RPMI7951 (cell line): ENCODE measurements at places on chromosomes 7 and 10. TPM values are rescaled to one million over a fixed set of nuclear protein-coding genes. Genes with fewer than 3 reads are reported as not detected.
A peak's percentile ranks its signal among the peaks of the same experiment; 100 is the strongest.

GRCh38 chr10:20087353-20087752, 271.1 kb downstream of the PLXDC2 start:
- DNase-seq = no peak

DNA sequence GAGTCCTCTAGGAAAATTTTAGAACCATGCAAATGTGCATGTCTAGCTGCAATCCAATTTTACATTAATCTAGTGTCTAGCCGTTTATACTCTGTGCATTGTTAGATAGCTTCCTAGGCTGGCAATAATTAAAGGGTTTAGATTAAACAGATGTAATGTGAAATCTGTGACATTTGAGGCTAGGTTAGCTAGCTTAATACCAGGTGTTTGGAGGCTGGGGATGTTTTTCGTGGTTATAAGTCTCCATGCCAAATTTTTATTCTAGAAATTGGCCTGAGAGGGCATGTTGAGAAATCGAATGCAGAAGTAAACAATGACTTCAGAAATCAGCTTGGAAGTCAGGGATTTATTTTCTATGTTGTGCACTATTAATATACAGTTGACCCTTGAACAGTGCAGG, 94.2 kb downstream of the ST7 start:
- DNase-seq = no peak

DNA sequence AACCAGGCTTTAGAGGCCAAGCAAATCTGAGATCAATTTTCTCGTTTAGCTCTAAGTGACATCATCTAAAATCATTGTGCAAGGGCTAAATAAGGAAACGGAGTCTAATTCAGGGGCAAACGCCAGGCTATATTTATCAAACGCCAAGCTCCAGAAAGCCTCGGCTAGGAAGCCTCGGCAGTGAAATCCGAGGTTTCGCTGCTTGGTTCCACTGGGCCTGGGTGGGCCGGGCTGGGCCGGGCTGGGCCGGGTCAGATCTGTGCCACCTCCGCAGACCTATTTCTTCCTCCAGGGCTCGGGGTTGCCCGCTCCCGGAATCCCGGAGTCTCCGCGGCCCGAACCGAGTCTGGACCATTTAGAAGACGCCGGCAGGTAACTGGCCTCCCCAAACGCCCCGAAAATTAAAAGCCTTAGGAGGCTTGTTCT, 459 bp upstream of the FEZF1 start:
- no peak for DNase-seq

- no peak for DNase-seq
Measured at GRCh38 chr10:98445200-98445812, 1.4 kb downstream of the HPS1 start.

GRCh38 chr7:51318886-51319579, 2.4 kb upstream of the COBL start:
- no peak for DNase-seq

GRCh38 chr10:33193701-33194521, 140.6 kb downstream of the NRP1 start:
- DNase-seq = peak; percentile 56

DNA sequence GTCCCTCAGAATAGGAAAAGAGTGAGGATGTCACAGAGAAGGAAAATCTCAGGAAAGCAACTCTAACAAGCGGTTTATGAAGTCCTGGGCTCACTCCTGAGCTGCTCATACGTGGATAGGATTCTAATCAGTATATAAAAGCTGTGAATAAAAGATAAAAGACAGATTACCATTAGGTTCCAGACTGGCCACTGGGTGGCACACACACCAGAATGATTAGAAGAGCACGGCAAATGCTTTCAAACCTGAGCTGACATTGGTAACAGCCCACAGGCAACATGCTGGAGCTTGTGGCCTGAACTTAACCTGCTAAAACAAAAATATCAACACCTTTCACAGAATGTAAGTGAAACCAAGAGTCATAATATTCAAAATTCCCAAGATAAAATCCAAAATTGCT, 370.8 kb downstream of the GRID1 start:
- peak; percentile 1 for DNase-seq

DNA sequence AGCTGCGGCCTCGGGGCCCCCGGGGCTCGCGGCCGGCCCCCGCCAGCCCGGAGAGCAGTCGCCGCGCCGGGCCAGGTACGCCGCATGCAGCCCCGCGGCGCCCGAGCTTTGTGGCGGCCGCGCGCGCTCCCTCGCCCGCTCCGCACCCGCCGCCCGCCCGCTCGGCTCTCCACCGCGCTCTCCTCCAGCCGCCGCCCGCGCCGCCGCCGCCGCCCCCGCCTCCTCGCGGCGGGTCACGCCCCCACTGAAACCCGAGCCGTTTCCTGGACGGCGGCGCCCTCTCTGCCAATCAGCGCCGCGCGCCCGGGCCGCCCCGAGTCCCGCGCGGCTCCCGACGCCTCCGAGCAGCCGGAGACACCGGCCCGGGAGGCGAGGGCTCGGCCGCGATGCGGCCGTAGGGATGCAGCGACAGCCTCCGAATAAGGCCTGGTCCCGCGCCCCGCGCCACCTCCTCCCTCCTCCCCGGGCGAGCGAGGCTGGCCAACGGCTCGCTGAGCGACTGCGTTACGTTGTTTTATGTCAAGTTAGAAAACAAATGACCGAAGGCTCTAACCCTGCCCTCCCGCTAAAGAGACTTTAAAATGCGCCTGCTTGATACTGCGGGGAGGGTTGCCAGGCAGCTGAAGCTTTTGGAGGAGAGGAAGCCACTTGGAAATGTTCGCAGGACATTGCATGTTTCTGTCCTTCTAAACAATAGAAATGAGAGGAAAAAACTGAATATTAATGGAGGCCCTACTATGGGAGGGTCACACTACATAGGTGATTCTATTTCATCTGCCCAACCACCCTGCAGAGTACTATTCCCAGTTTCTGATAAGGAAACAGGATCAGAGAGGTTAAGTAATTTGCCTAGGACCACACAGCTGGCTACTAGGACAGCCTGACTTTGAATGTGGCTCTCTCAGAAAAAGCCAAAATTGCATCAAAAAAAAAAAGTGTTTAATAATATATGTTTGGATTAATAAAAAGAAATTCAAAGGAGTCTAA, at the start of gene FGFR2:
TSS of gene FGFR2 (minus strand) at position 182 of the 987 bp plus-strand sequence. CDS start 4,627 bp downstream, outside the sequence.
- peak; percentile 69 for DNase-seq

GRCh38 chr7:101532400-101533102, 96.5 kb downstream of the MYL10 start:
- DNase-seq = no peak

GRCh38 chr7:7803715-7804178, 85.3 kb upstream of the RPA3 start:
- DNase-seq = no peak

GRCh38 chr7:133355325-133355708, 102.4 kb downstream of the EXOC4 start:
- DNase-seq = peak; percentile 28

DNA sequence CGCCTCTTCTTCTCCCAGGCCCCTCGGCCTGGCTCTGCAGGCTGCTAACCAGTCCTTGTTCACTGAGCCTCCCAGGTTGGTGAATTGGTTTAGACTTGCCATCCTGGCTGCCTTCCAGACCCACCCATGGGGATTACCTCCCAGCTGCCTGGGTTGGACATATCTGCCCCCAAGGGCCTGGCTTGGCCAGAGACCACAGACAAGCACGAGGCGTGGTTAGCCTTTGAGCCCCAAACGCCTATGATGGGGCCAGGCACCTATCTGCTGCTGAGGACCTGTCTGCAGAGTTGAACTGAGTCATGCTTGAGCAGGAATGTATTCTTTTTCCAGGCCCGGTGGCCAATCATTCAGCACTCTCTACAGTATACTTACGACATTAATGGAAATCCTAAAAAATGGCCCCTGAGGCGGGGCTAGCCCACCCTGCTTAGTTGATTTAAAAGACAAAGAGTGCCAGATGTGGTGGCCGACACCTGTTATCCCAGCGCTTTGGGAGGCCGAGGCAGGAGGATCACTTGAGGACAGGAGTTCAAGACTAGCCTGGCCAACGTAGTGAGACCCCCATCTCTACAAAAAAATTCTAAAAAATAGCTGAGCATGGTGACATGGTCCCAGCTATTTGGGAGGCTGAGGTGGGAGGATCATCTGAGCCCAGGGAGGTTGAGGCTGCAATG, 361.5 kb downstream of the FRMD4A start:
- DNase-seq = peak; percentile 94

DNA sequence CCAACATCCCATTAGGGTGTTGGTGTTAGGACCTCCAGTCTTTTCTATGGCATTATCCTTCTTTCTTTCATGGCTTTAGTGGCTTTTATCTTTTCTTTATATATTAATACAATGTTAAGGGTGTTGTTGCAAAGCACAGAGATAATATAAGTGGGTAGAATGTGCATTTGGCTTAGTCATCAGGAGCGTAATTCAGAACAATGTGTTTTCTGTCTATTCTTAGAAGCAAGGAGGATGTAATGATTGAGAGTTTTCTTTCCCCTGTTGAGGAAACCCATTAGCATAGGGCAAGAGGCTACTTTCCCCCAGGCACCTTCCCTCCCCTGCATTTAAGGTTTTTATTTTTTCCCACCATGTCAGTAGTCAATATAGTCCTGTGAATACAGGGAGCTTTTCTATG, 79.7 kb downstream of the TMEM106B start:
- no peak for DNase-seq

DNA sequence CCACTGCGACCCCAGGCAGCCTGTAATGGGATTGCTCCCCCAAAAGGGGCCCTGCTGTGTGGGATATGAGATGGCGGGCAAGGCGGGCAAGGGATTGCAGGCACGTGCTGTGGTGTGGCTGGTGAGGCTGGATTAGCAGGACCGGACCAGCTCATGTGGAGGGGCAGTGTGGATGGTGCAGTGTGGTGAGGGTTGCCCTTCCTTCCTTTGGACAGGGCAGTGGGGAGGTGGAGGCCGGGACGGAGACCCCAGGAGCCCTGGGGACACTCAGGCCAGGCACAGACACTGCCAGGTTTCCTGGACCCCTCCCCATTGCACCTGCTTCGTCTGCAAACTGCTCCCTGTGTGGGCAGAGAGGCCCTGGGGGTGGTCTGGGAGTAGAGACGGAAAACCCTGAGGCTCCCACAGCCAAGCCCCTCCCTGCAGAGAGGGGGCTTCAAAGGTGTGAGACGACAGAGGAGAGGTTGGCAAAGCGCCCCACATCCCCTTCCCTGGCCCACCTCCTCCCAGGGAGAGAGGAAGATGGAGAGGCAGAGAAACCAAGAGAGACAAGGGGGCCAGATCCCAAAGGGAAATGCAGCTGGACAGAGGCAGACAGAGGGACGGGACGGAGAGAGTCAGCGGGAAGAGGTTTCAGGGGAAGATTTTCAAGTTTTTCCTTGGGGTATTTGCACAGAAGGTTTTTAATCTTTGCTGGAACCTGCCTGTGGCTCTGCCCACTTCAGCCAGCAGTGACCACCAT, 89.2 kb downstream of the MICALL2 start:
- no peak for DNase-seq

Gene HTR5A
- not detected in 2 replicates for total RNA-seq

Gene ASAH2
- 0.39 and 0.84 TPM in 2 replicates for total RNA-seq

Gene CAV2
- total RNA-seq = 74.9 and 109 TPM in 2 replicates

Gene AOAH
- not detected in 2 replicates for total RNA-seq

Gene TRIM50
- not detected in 2 replicates for total RNA-seq

Gene AKR1D1
- total RNA-seq = not detected in 2 replicates

Gene FKBP6
- not detected in 2 replicates for total RNA-seq

Gene AS3MT
- 1.3 and 1.9 TPM in 2 replicates for total RNA-seq
